ENCODE measurements at places on chromosomes 4 and X. TPM values are rescaled to one million over a fixed set of nuclear protein-coding genes. Genes with fewer than 3 reads are reported as not detected.

DNA sequence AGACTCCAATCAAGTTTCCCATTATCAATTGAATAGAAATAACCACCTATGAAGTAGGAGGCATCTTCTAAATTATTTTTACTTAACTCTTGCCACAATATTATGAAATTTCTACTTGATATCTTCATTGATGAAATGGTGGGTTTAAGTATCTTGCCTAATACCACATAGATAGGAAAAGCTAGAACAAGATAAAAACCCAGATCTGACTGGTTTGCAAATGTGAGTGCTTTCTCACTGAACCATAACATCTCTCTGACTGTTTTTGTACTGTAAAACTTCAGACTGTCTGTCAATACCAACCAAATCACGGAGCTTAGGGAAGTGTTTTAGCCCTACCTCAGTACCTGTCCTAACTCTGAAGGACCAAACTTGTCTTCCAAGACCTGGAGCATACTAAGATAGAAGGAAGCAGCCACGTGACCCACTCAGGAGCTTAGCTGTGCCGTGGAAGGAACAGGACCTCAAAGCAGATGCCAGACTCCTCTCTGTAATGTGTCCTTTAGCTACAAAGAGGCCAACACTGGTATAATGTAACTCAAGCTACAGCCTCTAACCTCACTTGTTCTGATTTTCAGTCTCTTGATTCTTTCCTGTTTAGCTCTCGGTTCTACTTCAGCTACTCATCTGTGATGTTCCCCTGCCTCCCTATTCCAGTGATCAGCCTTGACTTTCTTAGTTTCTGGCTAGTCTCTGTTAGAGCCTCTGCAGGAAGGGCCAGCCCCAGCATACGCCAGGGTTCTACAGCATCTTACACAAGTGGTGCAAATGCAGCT lies 84.4 kb downstream of the LRP2BP start:
- no peak overlapping the region for H3K27ac ChIP-seq
- no peaks in the 10 kb centered on the region for H3K27me3 ChIP-seq
- H3K4me3 ChIP-seq, result no peak overlapping the region
- no peaks in the 10 kb centered on the region for H3K4me1 ChIP-seq
- no peak for DNase-seq

DNA sequence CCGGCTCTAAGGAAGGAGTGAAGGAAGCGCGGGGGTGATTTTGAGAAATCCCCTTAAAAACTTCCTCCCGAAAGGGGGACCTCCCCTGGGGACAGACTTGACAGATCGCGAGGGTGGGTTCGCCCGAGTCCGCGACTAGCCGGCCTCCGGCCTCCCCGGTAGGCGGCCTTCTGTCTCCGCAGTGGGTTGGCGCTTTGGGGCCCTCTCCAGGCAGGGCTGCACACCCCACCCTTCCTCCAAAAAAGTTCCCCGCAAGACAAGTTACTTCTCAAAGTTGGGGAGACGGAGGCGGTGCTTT lies 24.8 kb downstream of the HOPX start:
- DNase-seq, result no peak
- H3K4me1 ChIP-seq, result peaks cover 41% of the 10 kb centered on the region
- peaks cover 4% of the 10 kb centered on the region for H3K27me3 ChIP-seq
- peak overlapping the region; percentile 54 for H3K4me3 ChIP-seq
- peak overlapping the region; percentile 72 for H3K27ac ChIP-seq
- peaks cover 4% of the 10 kb centered on the region for H3K36me3 ChIP-seq

Gene DMRTC1
- 0.55 TPM for total RNA-seq

Gene SYAP1
- total RNA-seq, result 31.8 TPM

Gene CYLC1
- total RNA-seq, result not detected

GRCh38 chr4:56531149-56531770 lies 25.7 kb downstream of the ARL9 start:
- no peak for DNase-seq
- peaks cover 5% of the 10 kb centered on the region for H3K27me3 ChIP-seq
- peak overlapping the region; percentile 59 for H3K4me3 ChIP-seq
- peaks cover 10% of the 10 kb centered on the region for H3K4me1 ChIP-seq
- no peak overlapping the region for H3K27ac ChIP-seq

- no peak overlapping the region for H3K27ac ChIP-seq
- H3K4me3 ChIP-seq, result no peak overlapping the region
- H3K27me3 ChIP-seq, result no peaks in the 10 kb centered on the region
- no peaks in the 10 kb centered on the region for H3K4me1 ChIP-seq
- H3K36me3 ChIP-seq, result no peaks in the 10 kb centered on the region
These were observed 23.9 kb upstream of the PRDM8 start for GRCh38 chr4:80173401-80173800.

Gene PCSK1N
- 61.4 TPM for total RNA-seq

Gene BLOC1S4
- 11.4 TPM for total RNA-seq

- peaks cover 100% of the 10 kb centered on the region for H3K36me3 ChIP-seq
- no peak overlapping the region for H3K4me3 ChIP-seq
- H3K27ac ChIP-seq, result no peak overlapping the region
- no peaks in the 10 kb centered on the region for H3K4me1 ChIP-seq
These were observed 12.6 kb downstream of the DGKQ start for GRCh38 chr4:960636-961350.

Gene OPRPN
- not detected for total RNA-seq

- no peak overlapping the region for H3K27ac ChIP-seq
- H3K4me1 ChIP-seq, result no peaks in the 10 kb centered on the region
- no peaks in the 10 kb centered on the region for H3K27me3 ChIP-seq
- no peak for DNase-seq
- H3K36me3 ChIP-seq, result no peaks in the 10 kb centered on the region
These were observed 1618.0 kb upstream of the PCDH10 start for GRCh38 chr4:131531087-131531486.

- H3K27me3 ChIP-seq, result no peaks in the 10 kb centered on the region
- H3K4me1 ChIP-seq, result peaks cover 13% of the 10 kb centered on the region
- H3K36me3 ChIP-seq, result peaks cover 2% of the 10 kb centered on the region
- no peak overlapping the region for H3K4me3 ChIP-seq
- H3K27ac ChIP-seq, result no peak overlapping the region
These were observed 36.5 kb downstream of the ERVMER34-1 start for GRCh38 chr4:52714597-52715254.

DNA sequence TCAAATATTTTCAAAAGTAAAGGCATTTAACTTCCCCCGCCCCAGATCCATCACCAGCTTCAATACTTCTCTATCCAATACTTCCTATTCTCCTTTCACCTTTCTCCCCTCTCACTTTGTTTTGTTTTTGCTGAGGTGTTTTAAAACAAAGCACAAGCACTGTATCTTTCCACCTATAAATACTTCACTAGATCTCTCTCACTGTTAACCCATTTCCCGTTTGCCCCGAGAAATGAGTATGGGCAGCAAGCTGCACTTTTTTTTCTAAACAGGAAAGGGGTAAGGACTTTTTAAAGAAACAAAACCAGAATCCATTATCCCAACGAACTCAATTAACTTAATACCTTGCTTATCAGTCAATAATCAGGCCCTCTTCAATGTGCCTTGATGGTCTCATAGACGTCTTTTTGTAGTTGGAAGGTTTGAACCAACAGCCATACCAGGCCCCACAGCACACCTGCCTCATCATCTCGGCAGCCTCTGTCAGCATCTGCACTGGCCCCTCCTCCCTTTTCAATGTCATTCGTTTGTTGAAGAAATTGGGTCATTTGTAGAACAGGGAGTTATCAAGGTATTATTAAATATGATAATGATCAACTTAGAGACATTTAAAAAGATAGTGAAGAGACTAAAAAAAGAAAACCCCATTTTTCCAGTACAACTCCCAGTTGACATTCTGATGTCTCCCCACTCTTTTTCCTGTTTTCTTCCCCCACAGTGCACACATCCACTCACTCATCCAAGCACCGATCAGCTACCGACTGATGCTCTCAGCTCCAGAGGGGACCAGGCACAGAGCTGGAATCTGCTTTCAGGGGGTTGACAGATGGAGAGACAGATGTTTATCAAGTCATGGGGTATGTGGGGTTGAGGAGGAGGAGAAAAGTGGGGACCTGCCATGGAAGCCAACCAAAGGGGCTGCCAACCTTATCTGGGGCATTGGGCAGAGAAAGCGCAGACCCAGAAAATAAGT lies 25.8 kb downstream of the CRMP1 start:
- peaks cover 20% of the 10 kb centered on the region for H3K4me1 ChIP-seq
- no peak overlapping the region for H3K4me3 ChIP-seq
- H3K27me3 ChIP-seq, result no peaks in the 10 kb centered on the region

Gene LRBA
- total RNA-seq, result 56.4 TPM

- DNase-seq, result no peak
- no peaks in the 10 kb centered on the region for H3K27me3 ChIP-seq
- H3K4me1 ChIP-seq, result no peaks in the 10 kb centered on the region
- no peak overlapping the region for H3K27ac ChIP-seq
These were observed 1080.4 kb upstream of the INTU start for GRCh38 chr4:126552321-126552720.

DNA sequence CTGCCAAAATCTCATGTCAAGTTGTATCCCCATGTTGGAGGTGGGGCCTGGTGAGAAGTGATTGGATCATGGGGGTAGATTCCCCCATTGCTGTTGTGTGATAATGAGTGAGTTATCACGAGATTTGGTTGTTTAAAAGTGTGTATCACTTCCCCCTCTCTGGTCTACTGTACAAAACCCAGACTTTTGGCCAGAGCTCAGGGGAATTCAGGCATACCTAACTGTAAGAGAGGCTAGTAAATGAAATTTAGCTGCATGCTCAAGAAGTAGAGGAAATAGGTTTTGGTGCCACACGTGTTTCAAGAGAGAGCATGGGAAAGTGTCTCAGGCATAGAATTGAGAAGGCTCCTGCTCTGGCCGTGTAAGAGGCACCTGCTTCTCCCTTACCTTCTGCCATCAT lies 190.5 kb upstream of the GALNTL6 start:
- H3K36me3 ChIP-seq, result no peaks in the 10 kb centered on the region

Gene CCDC110
- 2.0 TPM for total RNA-seq

DNA sequence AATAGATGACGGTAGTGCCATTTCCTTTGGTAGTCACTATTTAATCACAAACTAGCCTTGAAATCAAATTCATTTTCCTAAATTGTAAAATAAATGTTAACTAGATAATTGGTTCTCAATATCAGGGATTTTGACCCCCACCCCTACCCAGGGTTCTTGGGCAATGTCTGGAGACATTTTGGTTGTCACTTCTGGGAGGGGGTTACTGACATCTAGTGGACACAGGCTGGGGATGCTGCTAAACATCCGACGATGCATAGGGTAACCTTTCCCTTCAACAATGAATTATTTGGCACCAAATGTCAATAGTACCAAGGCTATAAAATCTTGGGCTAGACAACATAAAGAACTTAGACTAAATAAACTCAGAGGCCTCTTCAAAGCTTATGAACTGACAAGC lies 285.8 kb upstream of the TRPC5 start:
- no peaks in the 10 kb centered on the region for H3K4me1 ChIP-seq
- H3K4me3 ChIP-seq, result no peak overlapping the region
- H3K27me3 ChIP-seq, result no peaks in the 10 kb centered on the region
- DNase-seq, result no peak

Gene C4orf50
- 1.9 TPM for total RNA-seq

DNA sequence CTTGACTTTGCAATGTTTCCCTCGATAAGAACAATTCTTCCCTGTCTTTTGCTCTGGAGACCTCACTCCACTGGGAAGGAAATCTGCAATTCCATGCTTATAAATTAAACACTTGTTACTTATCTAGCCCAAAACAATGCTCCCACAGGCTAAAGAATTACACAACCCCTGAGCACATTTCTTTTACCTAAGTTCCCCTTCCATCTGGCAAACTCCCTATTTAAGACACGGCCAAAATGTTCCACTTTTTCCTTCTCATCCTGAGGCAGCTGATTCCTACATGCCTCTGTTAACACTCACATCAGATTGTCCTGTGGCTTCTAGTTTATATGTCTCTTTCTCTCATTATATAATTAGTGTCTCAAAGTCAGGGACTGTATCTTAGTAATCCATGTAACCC lies 211.7 kb downstream of the COX18 start:
- DNase-seq, result no peak
- H3K4me1 ChIP-seq, result no peaks in the 10 kb centered on the region
- H3K36me3 ChIP-seq, result no peaks in the 10 kb centered on the region
- no peaks in the 10 kb centered on the region for H3K27me3 ChIP-seq
- no peak overlapping the region for H3K27ac ChIP-seq
- H3K4me3 ChIP-seq, result no peak overlapping the region

DNA sequence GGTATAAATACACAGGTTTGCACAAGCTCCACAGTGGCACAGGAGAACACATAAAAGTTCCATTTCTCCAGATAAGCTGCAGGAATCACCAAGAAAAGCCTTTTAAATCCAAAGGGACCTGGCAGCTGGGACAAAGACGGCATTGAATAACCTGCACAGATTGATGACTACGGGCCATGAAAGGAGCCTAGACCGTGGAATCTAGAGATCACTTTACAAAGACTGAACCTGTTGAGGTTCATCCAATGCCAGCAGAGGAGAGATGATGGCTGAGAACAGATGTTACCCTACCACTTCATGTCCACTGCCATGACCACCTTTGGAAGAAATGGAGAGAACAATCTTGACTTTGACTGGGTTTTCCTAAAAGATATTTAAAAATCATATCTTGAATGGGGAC lies 88.7 kb downstream of the PRSS12 start:
- no peaks in the 10 kb centered on the region for H3K36me3 ChIP-seq
- peaks cover 6% of the 10 kb centered on the region for H3K4me1 ChIP-seq
- no peak overlapping the region for H3K27ac ChIP-seq
- no peak overlapping the region for H3K4me3 ChIP-seq
- H3K27me3 ChIP-seq, result no peaks in the 10 kb centered on the region

Gene AVPR2
- 0.11 TPM for total RNA-seq

Gene FAM9B
- total RNA-seq, result not detected

- peaks cover 4% of the 10 kb centered on the region for H3K36me3 ChIP-seq
- peaks cover 88% of the 10 kb centered on the region for H3K27me3 ChIP-seq
- DNase-seq, result no peak
- H3K4me3 ChIP-seq, result no peak overlapping the region
- H3K4me1 ChIP-seq, result peaks cover 40% of the 10 kb centered on the region
- H3K27ac ChIP-seq, result no peak overlapping the region
These were observed 2.1 kb upstream of the NKX6-1 start for GRCh38 chr4:84501202-84501503.

Gene SATL1
- 1.1 TPM for total RNA-seq

Gene GPR78
- 3.0 TPM for total RNA-seq

Gene CTAG2
- not detected for total RNA-seq

- H3K4me1 ChIP-seq, result no peaks in the 10 kb centered on the region
- no peak overlapping the region for H3K27ac ChIP-seq
- no peaks in the 10 kb centered on the region for H3K36me3 ChIP-seq
- peaks cover 8% of the 10 kb centered on the region for H3K27me3 ChIP-seq
These were observed 50.3 kb downstream of the CHRDL1 start for GRCh38 chrX:110745288-110745687.

Gene CD99
- total RNA-seq, result 246 TPM
